ENCODE measurements at places on chromosomes 7 and 10.

DNA sequence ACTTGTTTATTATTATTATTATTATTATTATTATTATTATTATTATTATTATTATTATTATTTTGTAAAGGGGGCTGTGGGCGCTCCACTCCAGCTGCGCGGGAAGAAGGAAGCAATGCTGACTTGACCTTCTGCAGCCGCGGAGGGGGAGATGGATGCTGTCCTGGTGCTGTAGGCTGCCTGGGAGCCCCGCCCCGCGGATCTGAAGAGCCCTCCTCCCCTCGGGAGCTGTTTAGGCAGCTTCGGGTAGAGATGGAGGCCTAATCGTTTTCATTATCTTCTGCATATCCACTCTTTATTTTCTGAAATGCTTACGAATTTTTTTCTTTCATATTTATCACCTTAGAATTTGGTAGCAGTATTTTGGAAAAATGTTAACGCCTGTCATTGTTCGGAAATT is 101.2 kb upstream of the KLF6 start:
- no peak for DNase-seq

DNA sequence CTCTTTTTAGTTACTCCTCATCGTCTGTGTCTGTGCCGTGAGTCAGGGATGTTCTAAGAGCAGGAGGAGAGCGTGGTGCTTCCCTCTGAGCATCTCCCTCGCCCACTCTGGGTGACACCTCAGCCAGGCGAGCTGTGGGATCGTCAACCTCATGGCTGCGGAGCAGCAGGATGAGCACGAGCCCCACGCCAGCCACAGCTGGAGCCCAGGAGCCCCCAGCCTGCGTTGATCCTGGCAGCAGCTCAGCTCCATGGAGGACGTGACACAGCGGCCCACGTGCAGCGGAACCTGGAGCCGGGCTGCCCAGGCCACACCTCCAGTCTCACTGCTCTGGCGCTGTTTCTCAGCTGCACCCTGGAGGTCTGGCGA is 512.0 kb downstream of the PTPRN2 start:
- DNase-seq, result no peak

- DNase-seq, result no peak
These were observed 18.7 kb upstream of the UTF1 start for GRCh38 chr10:133211141-133211830.

DNA sequence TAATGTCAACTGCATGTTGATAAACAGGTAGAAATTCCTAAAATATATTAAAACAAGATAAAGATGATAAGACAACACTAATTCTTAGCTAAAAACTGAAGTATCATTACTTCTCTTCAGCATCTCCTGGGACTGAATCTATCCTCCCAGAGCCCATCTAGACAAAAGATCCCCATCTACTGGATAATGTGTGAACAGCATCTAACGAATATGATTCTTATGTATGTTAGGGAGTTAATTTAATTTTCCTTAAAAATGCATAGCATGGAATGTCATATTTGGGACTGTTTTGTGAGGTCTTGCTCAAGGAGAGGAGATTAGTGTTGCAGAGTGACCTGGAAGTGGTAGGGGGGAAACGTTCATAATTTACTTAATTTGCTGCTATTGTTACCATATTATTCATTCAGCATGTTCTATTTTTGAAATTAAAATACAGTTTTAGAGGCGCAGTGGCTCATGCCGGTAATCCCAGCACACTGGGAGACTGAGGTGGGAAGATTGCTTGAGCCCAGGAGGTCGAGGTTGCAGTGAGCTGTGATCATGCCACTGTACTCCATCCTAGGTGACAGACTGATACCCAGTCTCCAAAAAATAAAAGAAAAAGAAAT is 305.1 kb upstream of the CSTF2T start:
- DNase-seq, result no peak

DNA sequence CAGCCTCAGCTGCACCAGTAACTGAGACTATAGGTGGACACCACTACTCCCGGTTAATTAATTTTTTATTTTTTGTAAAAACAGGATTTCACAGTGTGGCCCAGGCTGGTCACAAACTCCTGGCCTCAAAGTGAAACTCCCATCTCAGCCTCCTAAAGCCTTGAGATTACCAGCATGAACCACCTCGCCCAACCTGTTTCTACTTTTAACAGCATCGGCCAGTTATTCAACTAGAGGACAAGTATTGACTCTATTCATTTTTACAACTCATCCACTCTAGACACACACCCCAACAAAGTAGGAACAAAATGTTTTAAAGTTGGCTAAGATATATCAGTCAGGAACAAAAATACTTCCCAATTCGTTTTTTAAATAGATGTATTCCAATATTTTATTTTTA is 334.8 kb downstream of the PARD3 start:
- no peak for DNase-seq

GRCh38 chr10:80172896-80173295 is 32.4 kb downstream of the ANXA11 start:
- no peak for DNase-seq

DNA sequence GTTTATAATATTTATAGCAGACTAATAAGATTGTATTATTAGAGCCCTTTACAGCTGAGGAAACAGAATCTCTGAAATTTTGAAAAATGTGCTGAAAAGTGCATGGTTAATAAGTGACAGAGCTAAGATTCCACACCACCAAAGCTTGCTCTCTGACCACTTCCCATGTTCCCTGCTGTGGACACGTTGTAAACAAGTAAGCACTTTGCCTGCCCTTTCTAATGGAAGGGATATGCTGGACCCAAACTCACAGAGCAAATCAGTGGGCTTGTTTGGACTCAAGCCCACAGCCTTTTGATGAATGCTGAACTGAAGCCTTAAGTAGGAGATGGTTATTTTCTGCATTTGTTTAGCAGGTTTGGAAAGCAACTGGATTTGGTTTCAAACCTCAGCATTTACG is 214.0 kb upstream of the TMEM72 start:
- DNase-seq, result no peak

DNA sequence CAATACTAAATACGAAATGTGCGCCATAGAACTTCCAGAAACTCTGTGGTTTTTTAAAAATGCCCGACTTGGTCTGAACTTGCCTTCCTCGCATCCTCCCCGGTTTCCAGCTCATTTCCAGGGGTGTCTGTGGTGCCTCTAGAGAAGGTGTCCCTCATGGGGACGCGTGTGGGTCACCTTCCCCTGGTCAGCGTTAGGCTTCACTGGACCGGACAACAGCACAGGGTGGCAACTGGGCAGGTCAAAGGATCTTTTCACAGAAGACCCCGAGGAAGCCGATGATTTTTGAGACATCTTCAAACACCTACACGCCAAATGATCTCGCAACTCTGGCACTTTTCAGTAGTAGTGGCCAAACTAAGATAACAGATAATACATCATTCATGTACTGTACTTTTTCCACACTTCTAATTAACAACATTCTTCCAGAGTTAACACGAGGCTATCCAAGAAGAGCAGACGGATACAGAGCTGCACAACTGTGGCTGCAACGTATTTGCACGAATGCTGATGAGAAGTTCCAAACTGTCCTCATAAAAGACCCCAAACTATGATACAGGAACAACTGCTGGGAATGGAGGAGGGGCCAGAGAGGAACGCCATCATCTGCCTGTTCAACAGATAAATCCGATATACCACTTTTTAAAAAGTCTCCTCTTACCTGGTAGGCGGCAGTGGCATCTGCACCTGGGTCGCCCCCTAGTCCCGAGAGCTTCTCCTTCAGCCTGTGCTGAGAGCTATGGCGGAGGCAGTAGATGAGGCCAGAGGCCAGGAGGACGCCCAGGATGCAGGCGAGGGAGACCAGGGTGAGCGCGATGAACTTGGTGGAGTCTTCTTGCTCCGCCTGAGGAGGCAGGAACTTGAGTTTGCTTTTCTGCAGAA is 345.5 kb downstream of the DNAJB6 start:
- DNase-seq, result no peak

- no peak for DNase-seq
These were observed 12.0 kb downstream of the FAM20C start for GRCh38 chr7:204326-204725.

DNA sequence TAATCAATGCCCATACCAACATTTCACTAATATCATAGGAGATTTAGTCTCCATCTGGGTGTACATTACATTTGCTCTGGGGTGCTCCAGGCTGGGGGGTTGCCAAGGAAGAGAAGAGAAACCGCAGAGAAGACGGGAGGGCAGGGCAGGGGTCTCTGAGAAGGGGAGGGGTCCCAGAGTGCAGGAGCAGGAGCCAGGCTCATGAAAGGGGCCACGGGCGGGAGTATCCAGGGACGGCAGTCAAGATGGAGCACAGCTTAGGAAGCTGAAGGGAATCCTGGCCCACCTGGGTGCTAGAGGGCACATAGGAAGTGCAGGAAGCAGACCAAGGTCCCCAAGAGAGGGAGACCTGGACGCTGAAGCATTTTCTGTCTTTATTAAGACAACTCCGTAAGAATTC is 2.2 kb downstream of the LEP start:
- DNase-seq, result no peak

- DNase-seq, result no peak
These were observed 26.1 kb upstream of the GRID1 start for GRCh38 chr10:86392723-86393094.

GRCh38 chr7:155205368-155206317 is 92.0 kb upstream of the INSIG1 start:
- DNase-seq, result peak; percentile 79

GRCh38 chr10:112966194-112966855 is 16.3 kb downstream of the TCF7L2 start:
- no peak for DNase-seq

DNA sequence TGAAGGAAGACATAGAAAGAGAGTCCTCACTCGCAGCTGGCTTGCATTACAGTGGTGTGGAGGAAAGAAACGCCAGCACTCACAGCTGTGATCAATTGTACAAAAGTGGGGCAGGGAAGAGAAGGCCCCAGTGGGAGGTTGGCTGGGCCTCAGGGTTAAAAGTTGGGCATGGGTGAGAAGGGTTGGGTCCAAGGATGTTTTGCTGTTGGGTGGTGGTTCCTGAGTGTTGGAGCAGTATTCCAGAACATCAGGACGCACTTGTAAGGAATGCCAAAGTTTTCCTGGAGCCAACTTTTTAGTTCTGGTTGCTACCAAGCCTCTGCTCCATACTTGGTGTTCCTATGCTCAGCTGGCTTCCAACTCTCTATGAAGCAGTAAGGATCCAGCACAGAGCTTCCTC is 55.4 kb upstream of the MKRN1 start:
- no peak for DNase-seq

DNA sequence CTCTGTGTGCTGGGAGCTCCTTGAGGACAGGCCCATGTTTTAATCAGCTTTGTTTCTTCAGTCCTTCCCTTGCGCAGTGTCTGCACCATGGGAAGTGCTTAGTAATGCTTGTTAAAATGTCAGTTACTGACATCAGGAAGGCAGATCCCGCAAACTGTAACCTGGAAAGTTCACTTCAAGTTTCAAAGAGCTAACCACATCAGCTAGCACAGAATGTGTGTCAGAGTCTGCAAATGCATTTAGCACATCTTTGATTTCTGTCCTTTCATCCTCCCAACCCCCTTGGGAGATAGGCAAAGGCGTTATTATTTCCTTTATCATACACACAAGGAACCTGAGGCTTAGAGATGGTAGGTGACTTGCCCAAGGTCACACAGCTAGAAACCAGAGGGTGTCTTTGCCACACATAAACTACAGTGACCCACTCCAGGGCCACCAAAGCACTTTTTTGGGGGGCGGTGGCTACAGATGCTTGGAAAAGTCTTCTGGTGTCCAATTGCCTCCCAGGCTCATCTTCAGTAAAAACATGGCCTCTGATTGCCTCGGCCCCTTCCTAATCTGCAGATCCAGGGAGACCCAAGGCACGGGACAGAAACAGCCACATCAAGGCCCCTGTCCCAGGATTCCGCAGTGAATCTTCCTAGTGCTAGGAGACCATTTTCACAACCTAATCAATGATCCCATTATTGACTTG is 116.2 kb upstream of the GPR26 start:
- no peak for DNase-seq

GRCh38 chr10:14487488-14487883 is 156.8 kb upstream of the FRMD4A start:
- no peak for DNase-seq

- DNase-seq, result no peak
These were observed 1.5 kb downstream of the DNAJC12 start for GRCh38 chr10:67836488-67836887.

- DNase-seq, result no peak
These were observed 49.9 kb upstream of the STEAP1B start for GRCh38 chr7:22549667-22550513.

- no peak for DNase-seq
These were observed 281.1 kb upstream of the SP4 start for GRCh38 chr7:21146642-21147423.

- no peak for DNase-seq
These were observed 6.8 kb upstream of the PARD3 start for GRCh38 chr10:34821587-34822585.

DNA sequence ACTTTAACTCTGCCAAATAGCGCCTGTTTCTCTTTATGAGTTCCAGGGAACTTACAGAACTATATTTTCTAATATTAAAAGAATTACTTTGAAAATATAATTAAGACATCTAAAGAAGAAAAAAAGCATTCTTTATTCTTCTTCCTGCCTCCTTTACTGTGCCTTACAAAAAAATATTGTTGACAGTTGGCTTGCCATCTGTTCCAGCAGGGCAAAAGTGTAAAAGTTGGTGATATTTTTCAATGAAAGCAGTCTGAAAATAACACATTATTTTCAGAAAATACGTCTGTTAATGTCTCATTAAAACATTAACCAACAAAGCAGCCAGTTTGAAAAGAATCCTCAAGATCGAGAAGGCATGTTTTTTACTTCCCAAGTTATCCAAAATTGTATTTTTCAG is 1032.2 kb upstream of the LRRTM3 start:
- no peak for DNase-seq

- no peak for DNase-seq
These were observed 8.8 kb upstream of the ZNF248 start for GRCh38 chr10:37865957-37866803.

- DNase-seq, result no peak
These were observed 24.3 kb downstream of the PDZD8 start for GRCh38 chr10:117350909-117351308.

DNA sequence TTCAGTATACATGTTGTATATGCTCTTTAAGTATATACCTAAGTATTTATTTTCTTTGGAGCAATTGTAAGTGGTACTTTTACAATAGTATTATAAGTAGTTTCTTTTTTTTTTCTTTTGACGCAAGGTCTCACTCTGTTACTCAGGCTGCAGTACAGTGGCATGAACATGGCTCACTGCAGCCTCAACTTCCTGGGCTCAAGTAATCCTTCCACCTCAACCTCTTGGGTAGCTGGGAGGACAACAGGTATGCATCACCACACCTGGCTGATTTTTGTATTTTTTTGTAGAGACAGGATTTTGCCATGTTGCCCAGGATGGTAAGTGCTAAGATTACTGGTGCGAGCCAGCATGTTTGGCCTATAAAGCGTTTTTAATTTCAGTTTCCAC is 13.7 kb upstream of the CDCA7L start:
- DNase-seq, result no peak

DNA sequence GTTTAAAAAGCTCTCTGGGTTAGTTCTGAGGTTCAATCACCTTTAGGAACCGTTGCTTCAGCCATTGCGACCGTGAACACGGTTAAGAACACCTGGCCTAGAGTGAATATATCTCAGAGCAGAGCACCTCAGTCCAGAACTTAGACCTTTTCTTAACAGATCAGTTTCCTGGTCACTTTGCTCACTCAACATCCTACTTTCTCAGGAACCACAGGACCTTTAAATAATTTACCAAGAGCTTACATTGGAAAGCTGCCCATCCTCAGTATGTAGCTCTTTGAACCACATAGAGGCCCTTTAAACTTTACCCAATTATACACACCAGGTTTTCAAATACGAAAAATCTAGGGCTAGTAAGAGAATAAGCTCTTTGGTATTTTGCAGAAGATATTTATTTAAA is 153.2 kb downstream of the NRBF2 start:
- no peak for DNase-seq
